ENCODE measurements at places on chromosomes 5 and 9.
A peak's percentile ranks its signal among the peaks of the same experiment; 100 is the strongest.

DNA sequence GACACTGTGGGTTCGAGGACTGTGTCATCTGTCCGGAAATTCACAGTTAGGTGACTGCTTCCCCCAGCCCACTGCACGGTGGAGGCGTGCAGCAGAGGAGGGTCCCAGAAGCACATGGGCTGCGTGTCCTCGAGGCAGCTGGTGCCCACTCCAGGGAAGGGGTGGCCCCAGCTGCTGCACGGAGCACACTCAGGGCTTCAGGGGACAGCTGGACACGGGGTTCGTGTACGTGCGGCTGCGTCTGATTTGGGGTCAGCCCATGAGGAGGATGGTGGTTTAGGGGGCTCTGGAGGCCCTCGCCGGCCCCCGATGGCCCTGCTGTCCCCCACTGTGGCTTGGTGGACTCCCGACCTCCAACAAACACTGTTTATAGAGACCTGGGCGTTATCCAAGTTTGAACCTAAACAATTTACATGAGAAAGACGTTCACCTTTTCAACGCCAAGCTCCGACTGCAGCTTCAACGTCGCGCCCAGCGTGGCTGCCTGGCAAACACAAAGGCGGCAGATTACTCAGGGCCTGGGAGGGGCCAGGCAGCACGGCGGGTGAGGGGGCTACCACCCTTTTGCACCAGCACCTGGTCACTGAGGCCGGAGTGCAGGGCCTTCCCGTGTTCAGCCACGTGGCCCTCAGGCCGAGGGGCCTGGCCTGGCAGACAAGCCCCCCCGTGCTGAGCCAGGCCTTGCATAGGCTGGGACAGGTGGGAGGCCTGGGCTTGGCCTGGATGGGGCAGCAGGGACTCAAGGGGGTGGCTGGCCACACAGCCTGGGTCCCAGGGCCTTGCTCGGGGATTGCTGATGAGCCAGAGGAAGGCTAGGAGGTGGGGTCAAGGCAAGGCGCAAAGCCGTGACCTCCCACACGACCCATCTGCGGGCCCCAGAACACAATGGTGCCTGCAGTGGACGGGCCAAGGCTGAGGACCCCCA is 55.2 kb downstream of the EXD3 start:
- DNase-seq, result no peak

GRCh38 chr5:53166183-53166495 is 56.6 kb upstream of the MOCS2 start:
- DNase-seq, result no peak

DNA sequence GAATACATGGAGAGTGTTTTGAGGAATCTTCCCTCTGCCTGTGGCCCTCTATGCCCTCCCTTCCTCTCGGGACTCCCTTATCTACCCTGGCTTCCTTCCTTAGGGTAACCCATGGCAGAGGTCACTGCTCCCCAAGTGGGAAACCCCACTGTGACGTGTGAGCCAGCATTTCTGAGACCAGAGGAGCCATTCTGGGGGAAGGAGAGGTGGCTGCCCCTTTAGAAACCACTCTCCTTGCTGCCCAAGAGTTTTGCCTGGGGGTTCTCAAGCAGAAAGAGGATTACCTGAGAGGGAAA is 23.1 kb downstream of the CCNJL start:
- DNase-seq, result no peak

DNA sequence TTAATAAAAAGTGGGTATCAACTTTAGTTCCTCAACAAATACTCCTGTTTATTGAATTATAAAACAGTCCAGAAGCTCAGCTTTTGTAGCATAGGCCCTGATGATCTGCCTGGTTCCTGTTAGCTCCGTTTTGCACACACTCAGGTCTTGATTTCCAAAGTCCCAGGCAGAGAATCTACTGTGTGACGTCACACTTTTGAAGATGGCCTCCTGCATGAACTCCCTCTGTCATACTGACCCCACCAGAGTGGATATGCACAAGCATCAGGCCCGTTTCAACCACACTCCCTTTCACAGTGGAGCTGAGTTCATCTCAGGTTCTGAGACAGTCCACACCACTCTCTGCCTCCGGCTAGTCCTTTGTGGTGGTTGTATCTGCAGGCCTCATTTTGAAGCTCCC is 353.1 kb downstream of the PTPRD start:
- DNase-seq, result no peak

DNA sequence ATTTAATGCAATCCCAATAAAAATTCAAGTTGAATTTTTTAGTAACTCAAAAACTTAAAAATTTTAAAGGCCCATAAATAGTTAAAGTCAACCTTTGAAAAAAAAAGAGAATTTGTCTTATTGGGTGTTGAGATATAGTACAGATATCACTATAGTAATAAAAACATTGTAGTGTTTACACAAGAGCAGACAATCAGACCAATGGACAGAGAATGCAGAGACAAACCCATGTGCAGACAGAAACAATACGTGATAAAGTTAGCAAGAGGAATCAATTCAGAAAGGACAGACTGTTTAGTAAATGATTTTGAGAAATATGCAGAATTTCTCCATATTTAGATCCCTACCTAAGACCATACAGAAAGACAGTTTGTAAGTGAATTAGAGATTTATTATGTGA is 33.9 kb downstream of the GOLGA1 start:
- DNase-seq, result no peak

- DNase-seq, result no peak
These were observed 428.2 kb downstream of the ANXA1 start for GRCh38 chr9:73579823-73580222.

GRCh38 chr9:70049672-70050271 is 6.1 kb downstream of the MAMDC2 start:
- peak; percentile 96 for DNase-seq

DNA sequence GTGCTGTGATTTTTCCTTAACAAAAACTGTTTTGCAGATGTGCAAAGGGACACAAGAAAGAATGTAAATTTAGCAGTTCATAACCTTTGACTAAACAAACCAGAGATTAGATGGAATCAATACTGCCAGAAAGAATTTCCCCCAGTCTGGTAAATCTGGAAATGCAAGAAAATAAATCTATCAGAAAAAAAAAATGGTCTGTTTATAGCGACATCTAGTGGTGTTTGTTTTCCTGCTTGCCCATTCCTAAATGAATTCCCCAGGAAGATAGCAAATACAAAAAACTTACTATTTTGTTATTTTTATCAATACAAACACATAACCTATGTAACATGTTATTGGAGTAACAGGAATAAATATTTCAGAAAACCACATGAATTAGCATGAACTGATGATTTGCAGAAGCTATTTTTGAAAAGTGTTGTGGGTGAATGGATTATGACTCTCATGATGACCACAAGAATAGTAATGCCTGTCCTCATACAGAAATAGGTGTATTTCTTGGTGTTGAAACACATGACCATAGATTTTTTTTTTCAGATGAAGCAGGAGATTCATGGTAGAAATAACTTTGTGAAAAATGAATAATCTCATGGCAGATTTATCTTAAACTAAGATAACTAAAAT is 1703.8 kb downstream of the MAT2B start:
- DNase-seq, result no peak

DNA sequence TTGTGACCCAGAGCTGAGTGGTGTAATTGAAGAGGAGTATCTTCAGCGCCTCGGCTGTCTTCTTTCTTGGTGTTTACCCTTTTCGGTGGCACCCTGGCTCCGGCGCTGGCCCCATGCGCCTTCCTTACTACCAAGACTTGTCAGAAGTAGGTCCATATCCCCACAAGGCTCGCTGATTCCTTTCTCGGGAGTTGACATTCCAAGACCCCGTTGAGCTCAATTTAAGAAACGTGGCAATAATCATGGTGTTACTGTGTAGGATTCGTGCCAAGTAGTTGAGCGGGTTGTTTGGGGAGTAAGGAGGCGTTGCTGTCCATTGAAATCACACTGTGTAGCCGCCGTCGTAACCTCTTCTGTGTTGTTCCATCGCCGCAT is 795 bp downstream of the NDUFAF2 start:
- DNase-seq, result peak; percentile 56

DNA sequence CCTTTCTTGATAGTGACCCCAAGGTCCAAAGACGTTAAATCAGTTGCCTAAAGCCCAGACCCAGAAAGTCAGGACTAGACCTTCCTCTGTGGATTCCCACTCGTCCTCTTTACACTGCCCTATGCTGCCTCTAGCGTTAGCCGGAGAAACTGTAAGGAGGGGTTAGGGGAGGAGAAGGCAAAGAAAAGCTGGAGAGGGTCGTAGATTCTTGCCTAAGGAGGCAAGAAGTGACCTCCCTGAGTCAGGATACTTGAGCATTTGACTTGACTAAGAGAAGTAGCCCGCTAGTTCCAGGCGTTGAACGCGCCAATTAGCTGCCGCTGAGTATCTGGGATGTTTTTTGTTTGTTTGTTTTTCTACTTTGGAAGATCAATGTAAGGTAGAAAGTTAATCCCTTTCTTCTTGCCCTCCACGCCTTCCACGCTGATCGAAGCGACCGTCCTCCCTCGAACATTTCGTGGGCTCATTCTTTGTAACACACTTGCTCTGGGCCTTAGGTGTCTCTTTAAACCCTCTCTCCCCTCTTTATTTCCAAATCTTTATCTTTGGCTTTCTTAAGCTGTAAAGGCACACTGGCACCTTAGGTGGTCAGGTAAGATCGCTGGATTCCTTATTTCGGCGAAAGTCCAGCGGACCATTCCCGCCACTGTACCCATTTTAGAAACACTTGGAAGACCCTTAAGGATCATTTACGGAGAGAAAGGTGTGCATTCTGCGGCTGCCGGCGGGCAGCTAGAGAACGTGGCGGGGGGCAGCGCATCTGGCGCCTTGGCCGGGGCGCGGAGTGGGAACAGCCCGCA is 5.1 kb upstream of the RGMB start:
- peak; percentile 55 for DNase-seq

DNA sequence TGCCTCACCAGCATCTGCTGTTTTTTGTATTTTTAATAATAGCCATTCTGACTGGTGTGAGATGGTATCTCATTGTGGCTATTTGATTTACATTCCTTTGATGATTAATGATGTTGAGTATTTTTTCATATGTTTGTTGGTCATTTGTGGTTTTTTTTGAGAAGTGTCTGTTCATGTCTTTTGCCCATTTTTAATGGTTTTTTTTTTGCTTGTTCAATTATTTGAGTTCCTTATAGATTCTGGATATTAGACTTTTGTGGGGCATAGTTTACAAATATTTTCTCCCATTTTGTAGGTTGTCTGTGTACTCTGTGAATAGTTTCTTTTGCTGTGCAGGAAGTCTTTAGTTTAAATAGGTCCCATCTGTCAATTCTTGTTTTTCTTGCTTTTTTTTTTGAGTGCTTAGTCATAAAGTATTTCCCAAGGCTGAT is 148.1 kb downstream of the NPR3 start:
- DNase-seq, result no peak

DNA sequence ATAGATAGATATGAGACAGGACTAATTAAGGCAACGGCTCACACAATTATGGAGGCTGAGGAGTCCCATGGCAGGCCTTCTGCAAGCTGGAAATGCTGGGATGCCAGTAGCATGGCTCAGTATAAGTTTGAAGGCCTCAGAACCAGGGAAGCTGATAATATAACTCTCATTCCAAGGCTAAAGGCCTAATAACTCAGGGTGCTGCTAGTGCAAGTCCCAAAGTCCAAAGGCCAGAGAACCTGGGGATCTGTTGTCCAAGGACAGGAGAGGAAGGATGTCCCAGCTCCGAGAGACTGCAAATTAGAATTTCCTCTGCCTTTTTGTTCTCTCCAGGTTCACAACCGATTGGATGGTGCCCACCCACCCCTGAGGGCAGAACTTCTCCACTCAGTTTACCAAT is 114.5 kb downstream of the SV2C start:
- no peak for DNase-seq

DNA sequence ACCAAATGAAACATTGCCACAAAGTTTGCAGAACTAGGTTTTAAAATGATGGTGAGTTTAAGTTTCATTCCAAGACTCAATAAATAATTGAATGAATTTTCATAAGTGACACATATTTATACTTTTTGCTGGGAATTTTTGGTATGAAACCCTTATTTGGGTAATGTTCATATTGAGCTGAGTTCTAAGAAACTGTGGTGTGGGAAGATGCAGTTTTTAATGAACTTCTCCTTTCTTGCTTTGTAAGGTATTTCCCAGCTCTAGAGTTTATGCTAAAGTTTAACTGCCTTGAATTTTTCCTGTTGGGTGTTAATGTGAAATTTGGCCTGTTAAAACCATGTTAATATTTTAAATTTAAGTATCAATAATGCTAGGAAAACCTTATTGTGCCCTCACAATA is 15.1 kb downstream of the RABGAP1 start:
- no peak for DNase-seq

- DNase-seq, result peak; percentile 97
These were observed at the start of gene EEIG1 for GRCh38 chr9:127980706-127981558. EEIG1 (minus strand) TSS chr9:127980989; CDS start chr9:127980137, 852 bp downstream.

GRCh38 chr9:126927419-126927818 is 12.8 kb downstream of the RALGPS1 start:
- no peak for DNase-seq

DNA sequence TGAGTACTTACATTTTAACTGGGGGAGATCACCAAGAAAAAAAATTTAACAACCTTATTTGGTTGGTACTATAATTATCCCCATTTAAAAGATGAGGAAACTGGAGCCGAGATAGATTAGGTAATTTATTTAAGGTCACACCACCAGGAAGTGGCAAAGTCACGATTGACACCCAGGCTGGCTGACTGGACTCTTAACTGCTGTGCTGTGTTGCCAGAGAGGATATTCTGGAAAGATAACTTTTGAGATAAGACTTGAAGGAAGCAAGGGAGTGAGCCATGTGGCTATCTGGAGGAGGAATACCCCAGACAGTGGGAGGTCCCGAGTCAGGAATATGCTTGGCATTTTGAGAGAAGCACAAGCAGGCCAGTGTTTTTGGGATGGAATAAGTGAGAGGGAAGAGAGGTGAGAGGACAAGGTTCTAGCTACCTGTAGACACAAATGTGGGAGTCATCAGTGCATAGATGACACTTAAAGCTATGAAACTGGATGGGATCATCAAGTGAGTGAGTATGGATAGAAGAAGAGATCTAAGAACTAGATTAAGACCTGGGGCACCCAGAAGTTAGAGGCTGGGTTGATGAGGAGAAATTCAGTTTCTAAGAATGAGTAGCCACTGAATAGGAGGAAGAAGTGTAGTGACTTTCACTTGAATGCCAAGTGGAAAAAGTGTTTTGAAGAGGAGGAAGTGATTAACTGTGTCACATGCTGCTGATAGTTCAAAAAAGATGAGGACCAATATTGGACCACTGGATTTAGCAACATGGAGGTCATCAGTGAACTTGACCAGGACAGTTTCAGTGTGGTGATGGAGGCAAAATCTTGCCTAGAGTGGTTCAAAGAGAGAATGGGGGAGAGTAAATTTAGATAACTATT is 25.6 kb downstream of the PDE8B start:
- no peak for DNase-seq

GRCh38 chr5:82211855-82212572 is 66.1 kb downstream of the RPS23 start:
- no peak for DNase-seq

- peak; percentile 89 for DNase-seq
These were observed 31.3 kb downstream of the ADAMTS2 start for GRCh38 chr5:179313849-179314521.

Measured in testis (tissue), 5 donors.